ENCODE measurements at places on chromosomes 3 and 15.

- peak; percentile 30 for DNase-seq
Observed at GRCh38 chr3:17755836-17756235, 13.4 kb upstream of the TBC1D5 start.

- DNase-seq: no peak
Observed at GRCh38 chr3:33883951-33884561, 85.6 kb downstream of the PDCD6IP start.

DNA sequence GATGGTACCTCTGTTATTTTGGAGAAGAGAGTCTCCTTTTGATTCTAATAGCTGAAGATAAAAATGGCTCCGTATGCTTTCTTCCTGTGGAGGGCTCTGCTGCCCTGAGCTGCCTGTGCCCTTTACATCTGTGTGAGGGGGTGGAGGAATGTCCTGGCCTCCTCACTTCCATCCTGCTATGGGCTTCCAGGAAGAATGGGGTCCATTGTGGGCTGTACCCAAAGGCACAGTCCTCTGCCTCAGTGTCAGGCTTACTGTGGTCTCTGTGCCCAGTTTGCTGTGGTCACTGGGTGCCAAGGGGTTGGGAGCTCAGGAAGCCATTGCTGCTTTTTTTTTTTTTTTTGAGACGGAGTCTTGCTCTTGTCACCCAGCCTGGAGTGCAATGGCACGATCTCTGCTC, 14.4 kb downstream of the DAG1 start:
- no peak for DNase-seq

DNA sequence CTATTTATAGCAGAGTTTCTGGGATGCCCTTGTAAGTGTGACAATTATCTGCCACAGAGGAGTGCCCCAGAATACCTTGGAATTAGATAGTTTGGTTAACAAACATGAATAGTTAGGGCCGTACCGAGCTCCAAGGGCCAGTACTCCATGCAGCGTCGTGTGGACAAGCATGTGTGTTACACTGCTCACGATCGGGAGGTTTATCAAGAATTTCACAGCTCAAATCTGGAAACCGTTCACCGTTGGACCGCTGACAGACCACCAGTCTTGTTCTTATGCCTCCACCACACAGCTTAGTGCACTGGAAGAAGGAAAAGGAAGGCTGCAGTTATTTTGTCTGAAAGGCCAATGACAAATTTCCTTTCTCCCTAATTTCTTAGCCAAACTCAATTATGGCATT, 93.7 kb downstream of the ADAMTS9 start:
- no peak for DNase-seq

DNA sequence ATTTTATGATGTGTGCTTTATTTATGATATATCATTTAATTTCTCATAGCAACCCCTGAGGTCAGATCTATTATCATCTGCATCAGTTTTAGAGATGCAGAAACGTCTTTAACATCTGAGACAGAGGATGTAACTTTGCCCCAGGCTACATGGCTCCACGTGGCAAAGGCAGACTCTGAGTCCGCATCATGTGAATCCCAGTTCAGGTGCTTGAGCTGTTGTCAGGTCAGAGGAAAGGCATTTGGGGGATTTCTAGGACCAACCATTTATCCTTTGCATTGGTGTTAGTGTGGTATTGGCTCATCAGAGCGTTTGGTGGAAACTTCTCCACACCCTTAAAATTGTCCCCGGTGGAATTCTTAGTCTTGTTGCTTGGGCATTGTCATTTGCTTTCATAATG, 10.8 kb downstream of the CACNA2D3 start:
- DNase-seq: no peak

DNA sequence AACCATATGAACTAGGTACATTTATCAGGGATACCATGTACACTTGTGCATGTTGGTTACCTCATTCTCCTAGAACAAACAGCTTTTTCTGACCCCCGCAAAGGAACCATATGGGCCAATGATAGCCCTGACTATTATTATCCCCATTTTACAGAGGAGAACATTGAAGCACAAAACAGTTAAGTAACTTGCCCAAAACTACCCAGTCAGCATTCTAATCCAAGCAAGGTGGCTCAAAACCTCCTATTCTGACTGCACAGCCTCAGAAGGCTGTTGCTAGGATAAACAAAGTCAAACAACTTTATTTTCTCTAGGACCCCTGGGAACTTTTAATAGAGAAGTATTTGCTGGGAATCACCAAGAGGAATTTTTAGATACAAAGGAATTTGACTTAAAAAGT, 36.7 kb downstream of the CFAP44 start:
- DNase-seq: no peak

- DNase-seq: peak; percentile 70
Observed at GRCh38 chr3:28326458-28326926, 22.0 kb upstream of the ZCWPW2 start.

DNA sequence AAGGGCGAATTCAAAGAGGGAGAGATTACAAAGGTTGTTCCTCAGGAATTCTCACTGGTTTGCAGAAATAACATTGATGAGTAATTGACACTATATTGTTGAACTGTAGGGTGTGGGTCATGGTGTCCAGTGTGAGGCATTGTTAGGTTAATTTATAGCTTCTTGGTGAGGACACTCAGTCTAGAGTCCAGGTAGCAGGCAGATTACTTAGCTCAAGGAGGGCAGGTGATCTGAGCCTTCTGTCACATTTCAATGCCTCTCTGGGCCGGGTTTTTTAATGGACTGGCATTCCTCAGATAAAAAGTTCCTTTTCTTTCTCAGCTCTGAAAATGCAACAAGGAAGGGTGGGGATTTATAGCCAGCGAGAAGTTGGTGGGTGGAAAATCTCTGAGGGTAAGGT, 194.2 kb upstream of the PROK2 start:
- DNase-seq: no peak

GRCh38 chr3:152316318-152316717, 47.6 kb downstream of the MBNL1 start:
- DNase-seq: no peak

- no peak for DNase-seq
Observed at GRCh38 chr3:130635978-130636377, 110.7 kb downstream of the PIK3R4 start.

- DNase-seq: no peak
Observed at GRCh38 chr3:11289864-11290263, 17.7 kb downstream of the ATG7 start.

- no peak for DNase-seq
Observed at GRCh38 chr3:24829629-24830229, 335.1 kb upstream of the THRB start.

DNA sequence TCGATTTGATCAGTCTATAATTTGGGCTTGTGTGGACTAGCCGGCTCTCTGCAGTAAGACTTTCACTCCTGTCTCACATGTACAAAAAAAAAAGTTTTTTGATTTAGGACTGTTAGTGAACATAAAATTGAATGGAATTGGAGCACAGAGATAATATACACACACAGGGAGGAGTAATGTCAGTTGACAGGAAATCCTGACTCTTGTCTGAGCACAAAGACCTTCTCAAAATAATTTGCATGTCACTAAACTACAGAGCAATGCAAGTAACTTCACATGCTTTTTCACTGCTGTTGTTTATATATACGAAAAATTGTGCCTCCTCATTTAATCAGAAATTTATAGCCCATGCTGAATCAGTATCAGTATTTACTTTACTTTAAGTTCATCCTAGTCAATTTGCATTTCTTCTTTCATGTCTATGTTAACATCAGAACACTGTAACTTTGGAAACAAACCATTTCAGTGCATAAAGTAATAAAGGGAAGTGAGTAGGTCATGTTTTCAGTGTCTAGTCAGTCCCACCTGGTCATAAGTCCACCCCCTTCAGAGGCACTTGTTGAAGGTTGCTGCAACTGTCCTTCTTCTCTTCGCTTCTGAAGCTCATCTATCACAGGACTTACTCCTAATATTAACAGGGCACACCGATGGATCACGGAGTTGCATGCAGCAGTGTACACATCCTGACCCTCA, 115.8 kb downstream of the FBXL22 start:
- DNase-seq: no peak

GRCh38 chr3:183275937-183276336, 22.9 kb downstream of the B3GNT5 start:
- no peak for DNase-seq

- no peak for DNase-seq
Observed at GRCh38 chr3:68123231-68123630, 468.8 kb upstream of the SUCLG2 start.

DNA sequence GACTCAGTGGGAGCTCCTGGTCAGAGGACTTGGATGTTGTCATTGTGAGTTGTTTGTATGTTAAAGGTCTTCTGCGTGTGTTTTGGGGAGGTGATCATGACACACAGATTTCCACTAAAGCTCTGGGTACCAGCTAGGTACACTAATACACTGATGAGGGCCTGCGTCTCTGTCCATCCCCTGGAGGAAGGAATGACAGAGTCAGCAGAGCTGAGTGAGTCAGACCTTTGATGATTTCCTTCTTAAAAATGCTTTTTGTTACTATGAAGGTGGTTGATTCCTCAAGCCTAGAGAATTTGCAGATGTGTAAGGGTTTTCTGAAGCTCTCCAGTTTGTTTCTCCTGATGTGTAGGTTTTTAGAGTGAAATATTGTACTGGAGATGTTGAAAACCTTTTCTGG, 424.1 kb upstream of the TPM1 start:
- no peak for DNase-seq

DNA sequence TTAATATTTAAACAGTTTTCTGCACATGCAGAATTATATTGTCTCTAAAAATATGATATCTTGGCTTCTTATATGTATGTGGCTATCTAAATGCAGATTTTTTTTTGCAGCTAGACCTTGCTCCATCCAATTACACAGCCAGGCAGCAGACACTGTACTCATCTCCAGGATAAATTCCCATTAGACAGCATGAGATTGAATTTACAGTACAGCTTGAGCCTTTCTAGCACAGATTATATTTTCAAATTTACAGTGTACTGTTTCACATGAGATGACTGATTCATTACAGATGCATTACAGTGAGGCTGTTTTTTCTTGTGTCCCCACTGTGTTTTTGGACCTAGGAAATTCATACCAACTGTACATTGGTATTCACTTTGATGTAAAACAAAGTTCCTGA, 134.9 kb downstream of the OTOL1 start:
- no peak for DNase-seq

- no peak for DNase-seq
Observed at GRCh38 chr15:25246641-25247406, 192.0 kb downstream of the UBE3A start.

- peak; percentile 60 for DNase-seq
Observed at GRCh38 chr15:85504749-85505676, 124.6 kb downstream of the AKAP13 start.

GRCh38 chr3:33989229-33989628, 190.8 kb downstream of the PDCD6IP start:
- no peak for DNase-seq

DNA sequence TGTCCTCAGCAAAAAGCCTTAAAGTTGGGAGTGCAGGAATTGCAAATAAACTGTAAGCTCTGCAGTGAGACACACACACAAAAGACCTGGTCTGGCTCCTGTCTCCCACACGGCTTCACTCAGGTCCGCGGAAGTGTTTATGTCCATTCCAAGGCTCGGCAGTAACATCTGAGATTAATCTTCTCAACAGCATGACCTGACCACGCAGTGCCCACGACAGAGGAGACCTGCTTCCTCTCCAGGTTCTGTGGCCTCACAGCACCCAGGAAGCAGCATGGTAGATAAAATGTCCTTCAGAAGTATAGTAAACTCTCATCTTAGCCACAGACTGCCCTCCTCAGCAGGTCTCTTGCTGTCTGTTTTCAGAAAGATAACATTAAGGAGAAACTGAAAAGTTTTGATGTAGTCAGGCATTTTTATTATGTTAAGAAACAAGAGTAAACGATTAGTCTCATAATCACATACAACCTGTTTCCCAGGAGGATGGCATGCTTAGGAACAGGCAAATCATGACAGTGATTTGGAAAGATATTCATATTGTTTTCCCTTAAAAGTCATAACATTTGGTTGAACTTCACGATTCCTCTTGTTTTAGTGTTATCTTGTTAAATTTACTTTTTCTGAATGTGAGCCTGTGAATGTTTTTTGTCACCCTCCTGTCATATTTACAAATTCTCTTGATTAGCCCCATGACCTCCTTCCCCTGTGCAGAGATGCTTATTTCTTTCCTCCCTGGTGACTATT, 34.6 kb downstream of the CD200R1L start:
- no peak for DNase-seq

DNA sequence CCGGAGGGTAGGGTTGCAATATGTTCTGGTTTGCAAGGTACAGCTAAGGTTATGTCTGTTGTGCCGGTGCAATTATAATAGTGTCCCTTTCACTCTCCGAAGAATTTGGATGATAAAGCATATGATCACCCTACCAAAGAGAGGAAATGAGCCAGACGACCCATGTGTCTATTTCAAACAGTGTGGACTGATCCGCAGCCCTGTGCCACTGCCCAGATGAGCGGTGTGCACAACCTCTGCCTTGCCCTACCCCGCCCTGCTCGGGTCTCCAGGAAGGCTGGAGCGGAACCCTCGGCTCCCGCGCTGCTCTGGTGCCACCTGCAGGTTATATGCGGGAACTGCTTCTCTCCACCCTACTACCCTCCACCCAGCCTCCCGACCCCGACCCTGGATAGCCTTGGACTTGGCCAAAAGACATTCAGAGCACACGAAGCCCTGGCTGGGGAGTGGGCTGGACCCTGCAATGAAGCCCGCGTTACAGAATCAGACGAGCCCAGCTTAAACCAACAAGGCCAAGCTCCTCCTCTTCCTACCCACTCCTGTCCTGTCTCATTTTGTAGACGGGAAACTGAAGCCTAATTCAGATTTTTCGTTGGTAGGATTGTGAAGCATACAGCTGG, 68.4 kb upstream of the CHRNB4 start:
- DNase-seq: peak; percentile 54

DNA sequence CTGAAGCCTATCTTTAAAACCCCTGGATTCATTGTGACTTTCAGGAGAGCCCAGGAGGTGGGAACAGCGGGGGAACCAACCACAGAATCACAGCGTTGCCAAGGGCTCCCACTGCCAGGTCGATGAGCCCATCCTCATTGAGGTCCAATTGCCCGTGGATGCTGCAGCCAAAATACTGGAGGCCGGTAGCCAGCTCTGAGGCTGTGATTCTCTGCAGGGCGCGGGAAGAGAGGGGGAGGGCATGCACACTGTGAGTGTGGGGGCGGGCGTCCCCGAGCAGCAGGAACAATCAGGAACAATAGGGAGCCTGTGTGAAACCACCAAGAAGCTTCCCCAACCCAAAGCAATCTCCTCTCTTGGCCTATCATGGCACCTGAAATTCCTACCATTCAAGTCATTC, 53.4 kb downstream of the FEM1B start:
- DNase-seq: no peak

- no peak for DNase-seq
Observed at GRCh38 chr3:47533996-47534454, 20.5 kb upstream of the ELP6 start.

- no peak for DNase-seq
Observed at GRCh38 chr15:29569533-29570092, 252.7 kb downstream of the TJP1 start.

DNA sequence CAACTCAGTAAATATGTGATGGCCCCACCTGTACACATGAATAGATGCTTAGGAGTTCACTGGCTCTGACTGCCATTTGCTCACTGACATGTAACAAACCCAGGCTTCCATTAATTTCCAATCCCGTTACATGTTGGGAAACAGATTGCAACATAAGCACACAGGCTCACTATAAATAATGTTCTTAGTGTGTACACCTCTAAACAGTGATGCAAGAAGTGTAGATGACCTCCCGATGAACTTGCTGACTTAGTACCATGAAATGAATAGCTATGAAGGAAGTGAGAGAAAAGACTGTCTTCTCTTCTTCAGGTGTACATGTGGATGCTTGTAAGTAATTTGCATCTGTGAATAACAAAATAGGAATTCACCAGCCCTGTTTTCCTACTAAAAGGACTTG, 21.4 kb upstream of the FSIP1 start:
- no peak for DNase-seq

- DNase-seq: no peak
Observed at GRCh38 chr3:126798521-126798920, 94.5 kb downstream of the CHCHD6 start.
